ENCODE measurements at places on chromosomes 1 and 21.
A peak's percentile ranks its signal among the peaks of the same experiment; 100 is the strongest.

- DNase-seq: no peak
Measured at GRCh38 chr1:89908672-89909436, 86.1 kb upstream of the ZNF326 start.

DNA sequence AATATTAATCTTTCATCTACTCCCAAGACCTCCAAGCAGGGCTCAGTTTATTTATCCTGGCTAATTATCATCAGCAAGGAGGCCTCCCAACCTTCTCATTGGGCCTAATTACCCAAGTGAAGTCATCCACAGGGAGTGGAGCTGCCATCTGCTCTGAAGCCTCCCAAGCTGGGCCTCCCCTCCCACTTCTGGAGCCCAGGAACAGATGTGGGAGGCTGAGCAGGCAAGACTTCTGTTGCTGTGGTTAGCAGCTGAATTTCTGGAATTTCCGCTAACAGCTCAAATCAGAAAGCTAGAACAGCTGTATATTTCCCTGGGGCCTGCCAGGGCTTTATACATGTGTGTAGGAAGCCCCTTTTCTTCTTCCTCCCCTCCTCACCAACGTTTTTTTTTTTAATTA lies 127.5 kb downstream of the UCK2 start:
- no peak for DNase-seq

DNA sequence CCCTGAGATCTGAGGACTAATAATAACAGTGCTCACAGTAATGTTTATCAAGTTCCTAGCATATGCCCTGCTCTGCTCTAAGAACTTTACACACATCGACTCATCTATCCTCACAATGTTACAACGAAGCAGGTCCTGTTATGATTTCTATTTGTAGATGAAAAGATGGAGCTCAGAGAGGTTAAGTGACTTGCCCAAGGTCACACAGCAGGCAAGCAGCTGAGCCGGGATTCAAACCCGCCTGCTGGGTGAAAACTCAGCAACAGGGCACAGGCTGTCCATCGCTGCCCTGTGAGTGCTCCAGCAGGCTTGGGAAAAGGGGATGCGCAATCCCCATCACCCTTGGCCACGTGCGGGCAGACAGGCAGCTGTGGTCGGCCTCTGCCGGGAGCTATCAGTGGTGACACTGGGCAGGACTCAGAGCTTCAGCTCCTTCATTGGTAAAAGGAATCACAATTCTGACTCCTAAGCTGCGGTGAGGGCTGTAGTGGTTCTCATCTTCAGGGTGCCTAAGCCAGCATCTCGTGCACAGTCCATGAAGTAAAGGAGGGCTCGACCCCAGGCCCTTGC lies 173.3 kb upstream of the KLHDC7A start:
- no peak for DNase-seq

DNA sequence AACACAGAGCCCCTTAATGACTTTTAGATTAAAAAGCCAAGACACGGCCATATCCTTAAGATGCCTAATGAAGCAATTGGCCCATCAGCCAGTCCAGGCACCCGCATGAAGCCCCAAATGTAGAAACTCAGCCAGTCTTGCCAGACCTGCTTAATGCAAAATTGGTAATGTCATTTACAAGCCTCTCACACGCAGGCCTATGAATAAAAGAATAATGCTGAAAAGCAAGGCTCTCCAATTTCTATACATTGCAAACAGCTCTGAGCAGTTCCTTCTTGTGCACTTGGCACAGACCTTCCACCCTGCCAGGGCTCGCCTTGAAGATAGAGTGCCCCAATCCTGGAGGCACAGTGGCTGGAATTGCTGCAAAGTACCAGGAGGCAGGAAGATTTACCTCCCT lies 498.9 kb downstream of the NPHP4 start:
- DNase-seq: no peak

GRCh38 chr1:38693031-38693430 lies 166.5 kb downstream of the RRAGC start:
- no peak for DNase-seq

DNA sequence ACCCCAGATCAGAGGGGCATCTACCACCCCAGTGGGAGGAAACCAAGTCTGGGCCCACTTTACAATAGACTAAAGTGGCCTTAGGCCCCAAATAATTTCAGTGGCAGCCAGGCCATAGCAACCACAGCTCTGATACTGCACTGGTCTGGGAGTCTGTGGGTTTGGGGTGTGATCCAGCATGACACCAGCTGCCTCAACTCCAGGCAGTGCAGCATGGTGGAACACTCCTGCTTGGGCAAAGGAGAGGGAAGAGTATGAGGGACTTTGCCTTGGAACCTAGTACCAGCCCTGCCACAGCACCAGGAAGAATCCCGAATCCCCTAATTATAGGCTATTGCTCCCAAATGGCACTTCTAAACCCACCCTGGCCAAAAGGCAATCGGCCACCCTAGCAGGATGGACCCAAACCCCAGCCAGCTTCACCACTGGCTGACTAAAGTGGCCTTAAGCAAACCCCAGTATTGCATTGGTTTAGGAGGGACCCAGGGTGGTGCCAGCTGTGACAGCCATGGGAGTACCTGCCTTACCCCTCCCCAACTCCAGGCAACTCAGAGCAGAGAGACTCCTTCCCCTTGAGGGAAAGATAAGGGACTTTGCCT lies 47.1 kb downstream of the PACC1 start:
- no peak for DNase-seq

GRCh38 chr1:245995474-245995873 lies 511.6 kb downstream of the SMYD3 start:
- DNase-seq: no peak

DNA sequence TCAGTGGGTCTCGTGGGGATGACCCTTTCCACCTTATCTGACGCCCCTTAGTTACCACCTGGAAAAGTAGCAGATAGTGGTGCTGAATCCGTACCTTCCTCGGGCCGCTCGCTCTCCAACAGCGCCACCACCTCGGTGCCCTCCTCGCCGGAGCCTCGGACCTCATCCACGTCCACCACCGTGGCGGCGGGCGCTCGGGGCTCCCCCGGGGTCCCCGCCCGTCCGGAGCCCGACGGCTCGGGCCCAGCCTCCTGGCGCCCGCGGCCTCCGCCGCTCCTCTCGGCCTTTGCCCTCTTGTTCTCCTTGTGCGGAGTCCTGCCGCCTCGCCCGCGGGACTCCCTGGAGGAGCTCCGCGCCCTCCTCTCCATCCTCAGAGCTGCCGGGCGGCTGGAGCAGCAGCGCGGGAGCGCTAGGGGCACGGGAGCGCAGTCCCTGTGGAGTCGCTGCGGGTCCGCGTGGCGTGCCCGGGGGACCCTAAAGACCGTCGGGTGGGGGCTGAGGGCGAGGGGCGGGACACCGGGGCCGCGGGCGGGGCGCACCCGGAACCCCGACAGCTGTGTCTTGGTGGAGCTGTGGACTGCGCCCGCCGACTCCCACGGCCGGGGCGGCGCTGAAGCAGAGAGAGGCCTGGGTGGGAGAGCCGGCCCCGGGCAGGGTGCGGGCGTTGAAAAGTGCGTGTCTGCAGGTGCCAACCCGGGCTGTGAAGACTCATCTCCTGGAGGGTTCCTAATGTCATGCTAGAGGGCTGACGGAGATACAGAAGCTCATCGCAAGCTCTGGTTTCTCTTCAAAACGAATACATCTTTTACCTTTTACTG lies at the start of gene NPHS2:
NPHS2 (minus strand) TSS at position 452 of the 818 bp plus-strand sequence; CDS start at position 368, 84 bp downstream.
- no peak for DNase-seq

DNA sequence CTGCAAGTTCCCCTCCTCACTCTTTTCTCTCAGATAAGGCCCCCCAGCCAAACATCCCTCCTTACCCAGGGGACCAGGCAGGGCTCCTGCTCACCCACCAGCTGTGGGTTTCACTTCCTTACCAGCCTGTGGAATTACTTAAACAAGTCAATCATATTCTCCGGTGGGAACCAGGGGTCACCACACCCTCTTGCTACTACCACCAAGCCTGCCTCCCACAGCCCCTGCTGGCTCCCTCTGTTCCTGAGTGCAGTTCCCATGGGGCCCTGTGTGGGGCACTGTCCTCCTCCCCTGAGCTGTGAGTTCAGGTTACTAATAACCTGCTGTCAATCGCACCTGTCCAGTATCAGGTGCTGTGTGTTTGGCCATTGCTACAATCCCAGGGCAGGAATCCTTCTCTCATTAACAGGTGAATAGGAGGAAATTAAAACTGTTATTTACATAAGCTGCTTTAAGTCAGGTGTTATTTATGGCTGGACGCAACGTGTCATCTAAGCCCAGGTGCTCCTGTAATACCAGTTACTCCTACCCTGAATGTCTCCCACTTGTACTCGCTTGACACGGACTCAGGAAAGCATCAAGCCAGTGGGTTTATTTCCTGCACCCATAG lies 53.1 kb upstream of the LBR start:
- DNase-seq: peak; percentile 29

DNA sequence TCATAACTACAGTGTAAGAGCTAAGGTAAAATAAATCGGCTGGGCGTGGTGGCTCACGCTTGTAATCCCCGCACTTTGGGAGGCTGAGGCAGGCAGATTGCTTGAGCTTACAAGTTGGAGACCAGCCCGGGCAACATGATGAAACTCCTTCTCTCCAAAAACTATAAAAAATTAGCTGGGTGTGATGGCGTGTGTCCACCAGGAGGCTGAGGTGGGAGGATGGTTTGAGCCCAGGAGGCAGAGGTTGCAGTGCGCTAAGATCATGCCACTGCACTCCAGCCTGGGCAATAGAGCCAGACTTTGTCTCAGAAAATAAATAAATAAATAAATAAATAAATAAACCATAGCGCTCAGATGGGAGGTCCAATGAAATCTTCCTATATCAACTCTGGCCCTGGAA lies 16.7 kb upstream of the FAM110D start:
- DNase-seq: no peak

DNA sequence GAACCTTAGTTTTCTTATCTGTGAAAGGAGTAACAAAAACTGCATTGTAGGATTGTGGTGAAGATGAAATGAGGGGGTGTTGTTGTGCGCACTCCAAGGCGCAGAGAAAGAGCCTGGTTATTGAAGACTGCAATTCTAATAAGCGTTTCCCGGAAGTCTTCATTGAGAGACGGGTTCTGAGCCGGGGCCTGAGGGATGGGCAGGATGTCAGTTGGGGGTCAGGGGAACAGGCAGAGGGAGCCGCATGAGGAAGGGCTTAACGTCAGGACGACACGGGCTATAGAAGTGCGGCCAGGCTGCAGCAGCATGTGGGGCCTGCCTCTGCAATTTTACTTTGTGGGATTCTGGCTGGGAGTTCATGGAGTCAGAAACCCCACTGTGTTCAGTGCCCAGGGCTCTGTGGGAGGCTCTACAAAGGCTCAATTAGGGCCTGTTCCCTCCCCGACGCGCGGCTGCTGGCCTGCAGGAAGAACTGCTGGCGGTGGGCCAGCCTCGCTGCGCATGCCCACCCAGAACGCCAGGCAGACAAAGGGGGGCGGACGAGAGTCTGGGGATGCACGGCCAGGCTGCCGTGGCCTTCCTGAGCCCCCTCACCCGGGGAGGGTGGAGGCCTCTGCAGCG lies 20.7 kb downstream of the TRIM62 start:
- no peak for DNase-seq

DNA sequence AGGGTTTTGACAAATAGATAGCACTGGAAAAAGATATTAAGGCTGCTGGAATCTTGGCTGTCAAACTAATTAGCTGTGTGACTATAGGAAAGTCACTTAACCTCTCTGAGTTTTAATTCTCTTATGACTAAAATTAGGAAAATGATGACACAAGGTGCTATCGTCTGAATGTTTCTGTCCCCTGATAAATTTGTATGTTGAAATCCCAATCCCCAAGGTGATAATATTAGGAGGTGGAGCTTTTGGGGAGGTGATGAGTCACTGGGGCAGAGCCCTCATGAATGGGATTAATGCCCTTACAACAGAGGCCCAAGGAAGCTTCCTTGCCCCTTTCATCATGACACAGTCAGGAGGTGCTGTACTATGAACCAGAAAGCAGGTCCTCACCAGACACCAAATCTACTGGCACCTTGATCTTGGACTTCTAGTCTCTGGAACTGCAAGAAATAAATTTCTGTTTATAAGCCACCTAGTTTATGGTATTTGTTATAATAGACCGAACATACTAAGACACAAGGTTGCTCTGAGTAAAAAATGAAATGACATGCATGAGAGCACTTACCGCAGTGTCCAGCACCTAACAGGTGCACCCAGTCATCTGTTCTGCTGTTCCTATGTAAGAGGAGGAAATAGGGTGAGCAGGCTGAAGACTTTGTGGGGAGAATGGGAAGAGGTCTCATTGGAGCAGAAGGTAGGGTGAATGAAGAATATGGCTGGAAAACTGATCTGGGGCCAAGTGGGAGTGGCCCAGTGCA lies 26.3 kb upstream of the DISP1 start:
- DNase-seq: no peak

GRCh38 chr1:111127923-111128643 lies 11.8 kb downstream of the DRAM2 start:
- DNase-seq: no peak

- no peak for DNase-seq
Measured at GRCh38 chr1:203990118-203990517, 82.8 kb upstream of the SOX13 start.

DNA sequence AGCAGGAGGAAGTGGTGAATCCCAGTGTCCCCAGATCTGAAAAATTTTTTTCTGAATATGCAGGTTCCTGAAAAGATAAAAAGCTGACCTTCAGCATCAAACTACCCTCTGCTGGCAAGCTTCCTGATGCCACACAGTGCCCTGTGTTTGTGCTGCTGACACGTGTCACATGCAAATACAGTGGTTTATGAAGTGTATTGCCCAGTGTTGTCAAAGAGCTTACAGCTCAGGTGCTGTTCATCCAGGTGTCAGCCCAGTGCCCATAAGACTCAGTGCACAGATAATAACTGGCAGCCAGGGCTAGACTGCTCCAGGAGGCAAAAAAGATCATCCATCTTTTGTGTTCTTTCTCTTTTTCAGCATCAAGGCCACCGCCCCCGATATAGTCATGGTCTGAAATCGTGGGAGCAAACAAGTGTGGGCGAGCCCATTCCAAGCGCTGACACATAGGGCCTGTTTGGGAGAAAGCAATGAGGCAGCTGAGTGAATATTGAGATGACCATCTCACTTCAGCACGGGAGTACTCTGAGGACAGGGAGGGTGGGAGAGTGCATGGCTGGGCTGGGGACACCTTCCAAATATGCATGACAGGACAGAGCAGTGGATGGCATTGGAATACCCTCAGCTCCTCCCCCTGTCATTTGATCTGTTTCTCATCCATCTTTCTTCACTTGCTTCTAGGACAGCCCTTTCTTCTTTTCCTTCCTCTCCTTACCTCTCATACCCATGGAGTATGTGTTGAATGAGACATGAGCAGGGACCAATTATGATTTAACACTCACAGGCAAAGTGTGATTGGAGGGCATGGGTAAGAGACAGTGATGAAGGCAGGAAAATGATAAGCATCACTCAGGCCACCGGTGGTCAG lies 6.4 kb upstream of the KCNK1 start:
- DNase-seq: no peak

DNA sequence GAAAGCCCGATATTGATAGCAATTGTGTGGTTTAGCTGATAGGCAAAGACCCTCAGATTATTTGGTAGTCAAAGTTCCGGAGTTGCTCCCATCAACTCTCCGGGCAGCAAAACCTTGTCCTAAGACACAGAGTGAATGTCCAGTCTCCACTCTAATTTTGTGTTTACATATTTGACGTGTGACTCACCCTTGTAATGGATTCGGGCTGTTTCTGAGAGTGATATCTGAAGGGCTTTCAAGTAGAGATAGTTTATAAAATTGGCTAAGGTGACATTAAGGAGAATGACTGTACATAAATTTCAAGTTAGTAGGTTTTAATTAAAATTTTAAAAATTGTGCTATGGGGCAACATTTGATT lies 154.2 kb downstream of the CNIH3 start:
- no peak for DNase-seq

- DNase-seq: no peak
Measured at GRCh38 chr1:22688466-22688865, 22.2 kb upstream of the EPHB2 start.

- DNase-seq: no peak
Measured at GRCh38 chr1:110424699-110425611, 17.5 kb upstream of the LAMTOR5 start.

- DNase-seq: no peak
Measured at GRCh38 chr1:226646026-226646869, 92.8 kb downstream of the ITPKB start.

All from GM18507 (cell line).